ENCODE measurements at places on chromosomes 4 and X. TPM values are rescaled to one million over a fixed set of nuclear protein-coding genes. Genes with fewer than 3 reads are reported as not detected.

Gene ADD1
- total RNA-seq, result 260 TPM

Gene SSX1
- not detected for total RNA-seq

Gene KIAA1210
- total RNA-seq, result not detected

Gene TKTL1
- total RNA-seq, result 0.75 TPM

Gene FOXP3
- total RNA-seq, result 26.8 TPM

Gene TXK
- 21.2 TPM for total RNA-seq

Gene USP17L5
- not detected for total RNA-seq

DNA sequence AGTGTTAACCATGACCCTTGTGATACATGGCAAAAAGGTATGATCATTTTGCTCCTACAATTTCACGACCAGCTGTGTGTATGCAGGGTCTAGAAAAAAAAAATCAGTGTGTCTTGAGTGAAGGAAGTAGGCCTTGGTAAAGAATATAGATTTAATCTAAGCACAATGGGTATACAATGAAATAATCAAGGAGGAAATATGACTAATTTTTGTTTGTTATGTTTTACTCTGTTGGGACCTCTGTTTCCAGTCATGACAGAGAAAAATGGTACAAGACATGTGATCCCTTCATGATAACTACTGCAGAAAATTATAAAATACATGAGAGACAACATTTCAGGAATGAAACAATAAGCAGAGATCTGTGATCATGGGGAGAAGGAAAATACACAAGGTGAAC lies 835.5 kb downstream of the PDHA2 start:
- DNase-seq, result no peak

- no peak for DNase-seq
Measured at GRCh38 chrX:23332101-23332887, 2.4 kb upstream of the PTCHD1 start.

DNA sequence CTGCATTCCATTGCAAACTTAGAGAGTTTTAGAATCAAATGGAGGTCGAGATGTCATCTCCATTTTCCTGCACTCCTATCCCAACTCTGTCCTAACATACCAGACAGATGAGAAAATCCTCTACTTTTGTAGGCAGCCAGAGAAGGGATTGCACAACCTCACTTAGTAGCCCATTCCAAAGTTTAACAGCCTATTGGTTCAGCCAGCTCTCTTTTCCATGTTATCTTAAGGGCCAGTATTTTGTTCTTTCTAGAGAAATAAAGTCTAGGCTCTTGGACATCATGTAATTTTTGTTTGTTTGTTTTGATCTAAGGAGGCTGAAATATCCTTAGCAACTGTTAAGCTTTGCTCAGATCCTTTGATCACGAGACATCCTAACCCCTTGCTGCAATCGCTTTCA lies 173.0 kb downstream of the COX18 start:
- no peak for DNase-seq

DNA sequence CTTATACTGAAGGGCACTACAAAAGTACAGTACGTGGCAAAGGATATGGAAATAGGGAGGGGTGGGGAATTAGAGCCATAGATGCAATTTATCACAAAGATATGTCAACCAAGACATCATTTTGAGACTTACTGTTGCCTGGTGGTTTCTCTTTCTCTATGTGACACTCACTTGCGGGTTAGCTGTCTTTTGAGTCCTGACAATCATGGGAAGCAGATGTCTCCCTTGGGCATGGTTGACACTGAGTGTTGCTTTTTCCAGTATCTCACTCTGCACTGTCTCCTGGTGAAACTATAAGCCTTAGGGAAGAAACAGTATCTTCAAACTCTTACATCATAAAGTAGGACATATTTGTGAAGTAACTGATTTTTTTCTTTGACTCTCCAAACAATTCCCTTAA lies 383.5 kb upstream of the LCORL start:
- no peak for DNase-seq

DNA sequence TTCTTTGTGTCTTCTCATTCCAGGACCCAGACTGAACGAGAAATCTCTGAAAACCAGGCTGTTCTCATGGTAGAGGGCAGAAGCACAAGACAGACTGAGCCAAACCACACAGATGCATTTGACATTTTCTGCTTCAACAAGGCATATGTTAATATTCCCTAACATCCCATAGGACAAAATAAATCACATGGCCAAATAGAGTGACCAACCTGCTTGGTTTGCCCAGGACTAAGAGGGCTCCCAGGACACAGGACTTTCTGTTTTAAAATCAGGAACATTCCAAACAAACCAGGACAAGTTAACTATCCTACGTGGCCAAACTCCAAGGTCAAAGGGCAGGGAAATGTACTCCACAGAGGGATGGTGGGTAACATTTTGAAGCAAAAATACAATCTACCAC lies 11.7 kb downstream of the CTPS2 start:
- no peak for DNase-seq

- no peak for DNase-seq
Measured at GRCh38 chr4:56438766-56439165, 2.7 kb downstream of the PAICS start.

DNA sequence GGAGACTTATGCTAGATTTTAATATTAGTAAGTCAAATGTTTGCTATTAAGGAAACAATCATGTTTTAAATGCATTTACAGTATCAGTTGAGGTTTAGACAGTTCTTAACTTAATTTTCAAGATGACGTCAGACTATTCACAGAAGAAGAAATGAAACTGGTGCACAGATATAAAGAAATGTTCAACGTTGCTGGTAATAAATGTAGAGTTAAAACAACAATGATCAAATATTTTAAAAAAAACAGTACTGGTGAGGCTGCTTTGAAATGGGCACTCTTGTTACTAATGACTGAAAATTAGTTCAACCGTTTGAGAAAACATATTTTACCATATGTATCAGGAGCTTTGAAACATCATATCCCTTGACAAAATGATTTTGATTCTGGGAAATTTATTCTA lies 44.2 kb downstream of the ABHD18 start:
- no peak for DNase-seq

GRCh38 chr4:1232661-1233621 lies 16.0 kb downstream of the CTBP1 start:
- no peak for DNase-seq

DNA sequence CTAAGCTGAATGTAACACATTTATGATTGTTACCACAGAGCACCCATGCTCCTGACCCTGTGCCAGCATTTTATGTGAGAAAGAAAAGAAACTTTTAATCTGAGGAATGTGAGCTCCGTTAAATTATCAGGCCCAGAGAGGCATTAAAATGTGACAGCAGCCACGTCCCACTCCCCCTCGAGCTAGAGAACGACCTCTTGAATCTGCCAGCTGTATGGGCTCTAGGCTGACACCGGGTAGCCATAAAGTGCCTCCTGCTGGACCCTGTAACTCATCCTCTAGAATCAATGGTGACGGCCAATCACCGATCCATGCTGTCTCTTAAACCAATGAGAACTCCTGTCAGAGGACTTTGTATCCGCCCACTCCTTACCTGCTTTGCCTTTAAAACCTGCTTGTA lies 110.2 kb upstream of the ADRA2C start:
- DNase-seq, result no peak
